Activated CD4-positive, alpha-beta memory T cell treated with anti-CD3 and anti-CD28 coated beads, Interleukin-2, amount 10 ng/mL, durations not matched to agents 7 days and 5 days (primary cell): ENCODE measurements at places on chromosomes 1 and 21. TPM values are rescaled to one million over a fixed set of nuclear protein-coding genes. Genes with fewer than 3 reads are reported as not detected.
A peak's percentile ranks its signal among the peaks of the same experiment; 100 is the strongest.

- DNase-seq, result no peak
Measured at GRCh38 chr1:38569932-38570656, 289.5 kb downstream of the RRAGC start.

Gene TARS2
- 38.8 TPM for total RNA-seq

GRCh38 chr1:204891860-204892259 lies 21.2 kb downstream of the NFASC start:
- DNase-seq, result no peak

DNA sequence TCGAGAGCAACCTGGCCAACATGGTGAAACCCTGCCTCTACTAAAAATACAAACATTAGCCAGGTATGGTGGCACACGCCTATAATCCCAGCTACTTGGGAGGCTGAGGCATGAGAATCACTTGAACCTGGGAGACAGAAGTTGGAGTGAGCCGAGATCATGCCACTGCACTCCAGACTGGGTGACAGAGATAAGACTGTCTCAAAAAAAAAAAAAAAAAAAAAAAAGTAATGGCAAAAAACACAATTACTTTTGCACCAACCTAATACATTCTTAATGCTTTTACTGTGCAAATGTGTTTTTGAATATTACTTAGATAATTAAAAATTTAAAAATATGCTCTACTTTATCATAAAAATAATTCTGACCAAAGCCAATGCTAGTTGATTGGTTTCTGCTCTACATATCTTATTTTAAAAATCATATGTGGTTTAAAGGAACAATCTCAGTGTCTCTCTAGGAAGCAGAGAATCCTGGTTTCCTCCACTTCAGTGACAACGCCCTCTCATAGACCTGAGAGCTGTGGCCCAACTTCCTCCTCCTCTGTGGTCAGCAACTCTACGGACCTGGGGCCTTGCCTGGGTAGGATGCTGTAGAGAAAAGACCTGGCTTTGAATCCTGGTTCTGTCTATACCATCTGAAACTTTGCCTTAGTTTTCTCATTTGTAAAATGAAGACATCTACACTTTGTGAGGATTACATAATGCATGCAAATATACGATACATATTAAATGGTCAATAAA lies 64.7 kb downstream of the TGFBR3 start:
- no peak for DNase-seq

DNA sequence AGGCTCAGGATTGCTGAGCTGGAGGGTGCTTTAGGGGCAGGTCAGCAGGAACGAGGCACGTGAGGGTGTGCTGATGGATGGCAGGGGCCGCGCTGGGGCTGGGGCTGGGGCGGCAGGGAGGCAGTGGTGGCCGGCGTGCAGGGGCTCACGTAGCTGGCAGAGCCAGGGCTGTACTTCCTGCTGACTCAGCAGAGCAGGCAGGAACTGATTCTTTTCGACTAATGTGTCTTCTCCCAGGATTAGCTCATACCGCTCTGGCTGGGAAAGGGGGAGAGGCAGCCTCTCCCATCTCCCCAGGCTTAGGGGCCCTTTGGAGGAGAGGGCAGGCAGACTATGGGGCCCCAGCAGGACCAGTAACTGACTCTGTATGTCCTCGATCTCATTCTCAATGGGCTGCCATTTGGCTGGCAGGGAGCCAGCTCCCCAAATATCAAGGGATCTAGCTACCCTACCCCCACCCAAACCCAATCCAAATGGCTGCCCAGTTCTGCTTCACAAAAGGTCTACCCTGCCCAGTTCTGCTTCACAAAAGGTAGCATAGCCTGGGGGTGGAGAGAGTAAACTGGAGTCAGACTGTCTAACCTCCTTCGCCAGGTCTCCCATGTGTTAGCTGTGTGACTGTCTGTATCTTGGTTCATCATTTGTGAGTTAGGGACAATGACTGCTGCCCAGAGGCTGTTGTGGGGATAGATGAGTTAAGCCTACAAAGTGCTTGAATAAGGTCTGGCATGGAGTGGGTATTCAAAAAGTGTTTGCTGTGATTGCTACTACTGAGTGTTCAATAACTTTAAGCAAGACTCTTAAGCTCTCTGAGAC lies 100.1 kb upstream of the SLC2A1 start:
- peak; percentile 32 for DNase-seq

Gene DIO1
- not detected for total RNA-seq

Gene RAD54L
- 44.0 TPM for total RNA-seq

Gene LAMB3
- 4.2 TPM for total RNA-seq

Gene OR10Z1
- not detected for total RNA-seq

GRCh38 chr21:32101277-32101676 lies 177.6 kb downstream of the MIS18A start:
- DNase-seq, result no peak

GRCh38 chr1:24463776-24464735 lies 38.6 kb upstream of the RCAN3 start:
- no peak for DNase-seq

GRCh38 chr1:155253208-155253607 lies 2.1 kb downstream of the ENTREP3 start:
- DNase-seq, result no peak

DNA sequence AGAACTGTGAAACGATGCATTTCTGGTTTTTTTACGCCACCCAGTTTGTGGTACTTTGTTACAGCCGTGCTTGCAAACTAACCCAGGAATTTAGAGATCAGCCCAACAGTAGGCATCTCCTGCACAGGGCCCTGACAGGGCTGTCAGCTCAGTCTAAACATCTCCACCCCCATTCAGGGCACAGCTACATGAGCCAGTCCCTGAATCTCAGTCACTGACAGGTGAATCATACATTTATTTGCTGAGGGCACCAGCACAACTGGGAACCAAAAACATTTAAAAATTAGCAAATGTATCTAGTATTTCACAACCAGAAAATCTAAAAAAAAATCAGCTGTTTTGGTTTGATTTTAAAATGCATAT lies 30.7 kb downstream of the PRDX6 start:
- no peak for DNase-seq

- DNase-seq, result peak; percentile 27
Measured at GRCh38 chr1:183022202-183023145, 746 bp upstream of the LAMC1 start.

Gene ERICH3
- total RNA-seq, result not detected

- no peak for DNase-seq
Measured at GRCh38 chr1:235266325-235266724, 61.7 kb downstream of the ARID4B start.

DNA sequence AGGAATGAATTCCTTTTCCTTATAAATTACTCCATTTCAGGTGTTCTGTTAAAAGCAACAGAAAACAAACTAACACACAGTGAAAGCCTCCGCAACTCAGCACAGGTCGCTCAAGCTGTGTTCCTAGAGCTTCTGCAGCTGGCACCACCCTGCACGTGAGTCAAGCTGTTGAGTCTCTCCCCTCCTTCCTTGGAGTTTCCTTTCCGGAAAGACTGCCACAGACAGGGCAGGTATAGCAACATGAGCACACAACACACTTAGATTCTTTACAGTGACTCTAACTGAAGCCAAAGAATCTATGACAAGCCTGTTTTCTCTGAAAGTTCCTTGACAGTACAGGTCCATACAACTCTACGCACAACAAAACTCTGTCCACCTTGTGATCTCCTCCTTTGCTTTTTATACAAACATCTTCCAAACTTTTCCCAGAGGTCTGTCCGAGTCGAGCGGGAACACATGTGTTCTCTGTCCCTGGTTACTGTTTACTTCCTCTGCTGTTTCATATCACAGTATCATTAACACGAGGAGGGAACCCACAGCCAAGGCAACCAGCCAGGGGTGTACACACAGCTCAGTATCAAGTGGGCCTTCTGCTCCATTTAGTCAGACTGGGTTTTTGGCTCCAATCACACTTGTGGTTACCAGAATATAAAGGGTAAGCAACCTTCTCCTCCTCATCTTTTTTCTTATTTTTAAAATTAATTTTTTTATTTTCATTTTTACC lies 38.7 kb upstream of the DESI2 start:
- no peak for DNase-seq

DNA sequence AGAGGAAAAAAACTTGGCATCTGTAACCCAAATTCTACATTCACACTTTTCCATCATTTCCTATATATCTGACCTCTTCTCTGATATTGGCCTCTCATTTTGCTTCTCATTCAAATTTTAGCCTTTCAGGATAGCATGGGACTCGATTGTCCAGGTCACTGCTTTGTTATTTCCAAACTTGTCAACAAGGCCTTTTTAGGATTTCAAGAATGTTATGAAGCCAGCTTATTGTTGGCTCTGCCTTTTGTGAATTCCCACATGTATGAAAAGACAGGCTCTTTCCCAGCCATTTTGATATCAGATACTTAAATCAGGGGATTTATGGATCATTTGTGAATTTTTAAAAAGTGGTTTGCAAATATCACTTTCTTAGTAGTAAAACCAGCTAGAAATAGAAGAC lies 663.5 kb downstream of the NCAM2 start:
- no peak for DNase-seq

- DNase-seq, result no peak
Measured at GRCh38 chr1:202016022-202016810, 5.8 kb downstream of the ELF3 start.

- no peak for DNase-seq
Measured at GRCh38 chr1:153552335-153552734, 3.3 kb upstream of the S100A3 start.

Gene PTGFRN
- total RNA-seq, result 1.8 TPM

DNA sequence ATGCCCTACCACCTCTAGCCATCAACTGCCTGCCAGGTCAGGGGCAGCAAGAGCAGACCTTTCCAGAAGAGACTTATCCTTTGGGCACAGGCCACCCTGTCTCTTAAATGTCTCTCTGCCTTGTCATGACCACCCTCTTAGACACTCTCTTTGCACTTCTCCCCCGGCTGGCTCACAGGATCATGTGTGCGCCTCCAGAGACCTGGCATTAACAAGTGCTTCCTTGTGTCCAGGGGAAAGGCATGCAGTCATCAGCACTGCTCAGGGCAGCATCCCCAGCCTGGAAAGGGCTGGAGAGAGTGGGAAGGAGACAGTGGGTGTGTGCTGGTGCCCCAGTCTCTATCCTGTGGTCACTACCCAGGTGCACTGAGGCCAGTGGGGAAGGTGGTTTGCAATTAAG lies 85.2 kb upstream of the TLR5 start:
- DNase-seq, result no peak

- peak; percentile 33 for DNase-seq
Measured at GRCh38 chr1:39919545-39919944, 17.8 kb upstream of the MYCL start.

- DNase-seq, result no peak
Measured at GRCh38 chr1:152621993-152622392, 910 bp downstream of the LCE3A start.

GRCh38 chr1:157774412-157774811 lies 2.5 kb downstream of the FCRL2 start:
- no peak for DNase-seq

DNA sequence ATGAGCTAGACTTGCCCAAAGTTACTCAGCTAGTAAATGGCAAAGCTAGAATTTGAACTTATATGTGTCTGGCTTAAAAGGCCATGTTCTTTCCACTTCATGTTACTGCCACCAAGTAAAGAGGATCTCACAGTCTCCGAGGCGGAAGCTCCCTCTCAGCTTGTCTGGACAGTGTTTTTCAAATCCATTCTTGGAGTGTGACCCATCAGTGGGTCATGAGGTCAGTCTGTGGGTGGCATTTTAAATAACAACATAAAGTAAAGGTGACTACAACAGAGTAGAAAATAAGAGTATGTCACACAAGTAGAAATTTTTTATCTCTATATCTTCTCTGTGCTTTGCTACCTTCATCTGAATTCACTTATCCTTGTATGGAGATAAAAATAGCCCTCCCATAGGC lies 3.2 kb upstream of the HMGB4 start:
- no peak for DNase-seq

DNA sequence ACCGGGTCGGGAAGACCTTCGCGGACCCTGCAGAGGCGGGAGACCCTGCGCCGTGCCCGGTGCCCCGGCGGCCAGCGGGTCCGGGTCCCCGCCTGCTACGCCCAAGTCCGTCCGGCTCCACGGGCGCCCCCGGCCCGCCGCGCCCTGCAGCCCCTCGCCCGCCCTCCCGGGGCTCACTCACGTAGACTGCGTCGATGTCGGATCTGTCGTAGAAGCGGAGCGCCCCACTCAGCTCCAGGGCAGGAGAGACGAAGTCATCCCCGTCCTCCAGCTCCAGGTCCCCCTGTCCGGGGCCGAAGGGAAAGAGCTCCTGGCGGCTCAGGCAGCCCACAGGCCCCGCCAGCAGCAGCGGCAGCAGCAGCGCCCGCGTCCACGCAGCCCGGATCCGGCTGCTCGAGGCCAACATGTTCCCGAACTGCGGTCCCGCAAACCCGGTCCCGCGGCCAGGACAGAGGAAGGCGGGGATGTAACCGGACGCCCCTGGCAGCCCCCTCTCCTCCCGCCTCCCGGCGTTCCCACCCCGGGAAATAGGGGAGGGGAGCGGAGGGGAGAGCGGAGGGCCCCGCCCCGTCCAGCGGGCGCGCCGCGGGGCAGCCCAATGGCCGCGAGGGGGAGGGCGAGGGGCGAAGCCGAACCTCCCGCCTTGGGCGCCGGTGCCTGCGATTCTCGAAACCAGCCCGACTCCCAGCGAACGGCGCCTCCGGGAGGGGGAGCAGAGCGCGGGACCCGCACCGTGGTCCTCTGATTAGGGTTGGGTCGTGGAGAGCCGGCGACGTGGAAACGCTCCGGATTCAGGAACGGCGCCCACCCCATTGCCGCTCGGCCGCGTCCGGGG lies at the start of gene NID1:
Gene NID1 (minus strand): TSS at position 417 of the 835 bp plus-strand sequence. CDS start 11 bp downstream, at position 406.
- DNase-seq, result peak; percentile 19

Gene CNR2
- not detected for total RNA-seq

DNA sequence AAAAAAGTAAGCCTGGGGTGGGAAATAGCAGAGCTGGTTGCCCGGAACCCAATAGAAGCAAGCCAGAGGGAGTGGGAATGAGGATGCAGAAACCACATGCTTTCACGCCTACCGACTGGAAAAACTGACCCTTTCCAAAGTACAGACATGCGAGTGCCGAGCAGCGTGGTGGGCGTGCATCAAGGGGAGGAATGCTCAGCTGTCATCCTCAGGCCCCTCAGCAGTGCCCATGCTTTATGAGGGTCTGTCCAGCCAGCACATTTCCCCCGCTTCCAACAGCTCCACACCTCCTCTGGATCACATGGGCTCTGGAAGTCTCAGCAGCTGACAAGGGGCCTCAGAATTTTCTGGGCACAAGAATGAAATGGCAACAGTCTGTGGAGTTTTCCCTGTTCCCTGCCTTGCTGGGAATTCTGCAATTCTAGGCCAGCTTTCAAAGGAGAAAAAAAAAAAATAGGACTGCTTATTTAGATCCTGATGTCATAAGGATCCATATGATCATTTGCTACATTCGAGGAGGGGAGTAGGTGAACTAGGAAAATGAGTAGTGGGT lies 19.1 kb upstream of the IKBKE start:
- no peak for DNase-seq

- DNase-seq, result no peak
Measured at GRCh38 chr1:155454096-155454495, 108.5 kb downstream of the ASH1L start.
